ENCODE measurements at places on chromosomes 16 and 17.

GRCh38 chr17:58028578-58028977 lies 21.5 kb upstream of the SRSF1 start:
- DNase-seq: no peak

DNA sequence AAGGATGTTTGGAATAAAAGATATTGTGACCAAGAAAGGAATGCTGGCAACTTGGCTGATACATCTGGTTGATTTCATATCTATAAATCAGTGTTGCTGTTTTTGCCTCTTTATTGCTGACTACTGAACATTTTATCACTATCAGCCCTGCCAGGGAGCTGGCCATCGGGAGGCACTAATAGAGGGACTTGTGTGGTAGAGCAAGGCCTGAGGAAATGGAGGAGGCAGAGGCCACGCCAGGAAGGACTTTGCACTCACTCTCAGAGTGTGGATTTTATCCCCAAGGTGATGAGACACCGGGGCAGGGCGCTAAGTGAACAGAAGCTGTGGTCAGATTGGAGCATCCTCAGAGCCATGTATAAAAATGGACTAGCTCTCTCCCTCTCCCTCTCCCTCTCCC lies 9.3 kb upstream of the CYB561 start:
- no peak for DNase-seq

- no peak for DNase-seq
Observed at GRCh38 chr17:77881545-77881944, 77.0 kb upstream of the TNRC6C start.

GRCh38 chr17:78658281-78658785 lies 81.1 kb upstream of the DNAH17 start:
- DNase-seq: no peak

- no peak for DNase-seq
Observed at GRCh38 chr16:50933262-50933661, 191.4 kb downstream of the CYLD start.

DNA sequence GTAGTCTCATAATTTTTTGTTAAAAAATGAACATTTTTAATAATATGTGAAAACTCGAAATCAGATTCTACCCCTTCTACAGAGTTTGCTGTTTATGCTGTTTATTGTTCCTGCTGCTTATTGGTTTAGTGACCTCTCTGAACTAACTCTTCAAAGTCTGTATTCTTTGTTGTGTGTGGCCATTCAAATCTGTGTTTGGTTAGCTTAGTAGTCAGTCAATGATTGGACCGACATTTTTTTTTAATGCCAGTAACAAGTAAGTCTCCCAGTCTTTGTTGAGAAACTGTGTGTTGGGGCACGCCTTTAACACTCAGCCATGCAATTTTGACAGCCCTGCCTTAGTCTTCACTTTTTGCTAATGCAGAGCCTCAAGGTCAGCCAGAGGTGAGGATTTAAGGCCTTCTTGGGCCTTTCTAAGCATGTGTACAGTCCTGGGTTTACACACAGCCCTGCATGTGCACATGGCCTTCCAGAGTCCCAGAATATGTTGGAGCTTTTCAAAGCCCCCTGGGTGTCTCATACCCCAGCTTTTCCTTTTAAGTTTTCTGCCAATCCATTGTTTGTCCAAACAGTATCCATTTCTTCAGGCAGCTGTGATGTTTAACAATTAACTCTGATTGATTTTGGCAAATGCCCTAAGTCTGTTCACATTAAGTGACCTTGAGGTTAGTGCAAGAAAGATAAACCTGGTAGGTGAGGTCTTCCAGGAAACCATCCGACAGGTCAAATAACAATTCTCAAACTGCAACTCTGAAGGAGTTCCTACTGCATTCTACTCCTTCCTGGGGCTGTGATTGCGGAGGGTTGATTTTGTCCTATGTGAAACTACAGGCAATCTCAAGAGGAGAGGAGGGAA lies 389.3 kb downstream of the PMP22 start:
- DNase-seq: no peak

- no peak for DNase-seq
Observed at GRCh38 chr17:69870091-69870530, 204.9 kb upstream of the KCNJ16 start.

DNA sequence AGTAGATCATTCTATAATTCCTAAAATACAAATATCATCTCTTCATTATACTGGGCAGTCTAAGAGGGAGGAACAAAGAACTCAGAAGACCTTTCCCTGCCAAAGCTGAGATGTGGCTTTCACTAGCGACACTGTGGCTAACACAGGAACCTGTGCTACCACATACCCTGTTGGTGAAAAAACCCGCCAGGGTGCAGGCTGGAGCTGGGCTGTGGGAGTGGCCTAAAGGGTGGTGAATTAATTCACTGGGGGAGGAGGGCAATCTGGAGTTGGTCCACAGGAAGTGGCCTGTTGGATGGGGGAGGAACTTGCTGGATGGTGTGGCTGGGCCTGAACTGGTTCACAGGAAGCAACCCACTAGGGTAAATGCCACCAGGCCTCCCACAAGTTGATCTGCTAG lies 7.4 kb downstream of the ZNF594 start:
- no peak for DNase-seq

- no peak for DNase-seq
Observed at GRCh38 chr17:39868554-39868942, 546 bp downstream of the ZPBP2 start.

GRCh38 chr16:70523076-70523742 lies at the start of gene COG4:
TSS of gene COG4 (minus strand) at chr16:70523554. CDS start at chr16:70523543, 11 bp downstream.
- DNase-seq: peak; percentile 80

- no peak for DNase-seq
Observed at GRCh38 chr16:2082983-2083364, 35.2 kb downstream of the TSC2 start.

GRCh38 chr16:58127634-58128033 lies 1.5 kb downstream of the CFAP20 start:
- no peak for DNase-seq

- DNase-seq: no peak
Observed at GRCh38 chr16:24700549-24701392, 28.7 kb upstream of the TNRC6A start.

Measured in stimulated activated CD4-positive, alpha-beta T cell treated with anti-CD3 and anti-CD28 coated beads, TNF-alpha, amount 100 ng/mL, for 1 hour (primary cell).